ENCODE measurements at places on chromosomes 1 and 21.

- DNase-seq: no peak
Measured at GRCh38 chr1:101344745-101345144, 107.9 kb downstream of the S1PR1 start.

DNA sequence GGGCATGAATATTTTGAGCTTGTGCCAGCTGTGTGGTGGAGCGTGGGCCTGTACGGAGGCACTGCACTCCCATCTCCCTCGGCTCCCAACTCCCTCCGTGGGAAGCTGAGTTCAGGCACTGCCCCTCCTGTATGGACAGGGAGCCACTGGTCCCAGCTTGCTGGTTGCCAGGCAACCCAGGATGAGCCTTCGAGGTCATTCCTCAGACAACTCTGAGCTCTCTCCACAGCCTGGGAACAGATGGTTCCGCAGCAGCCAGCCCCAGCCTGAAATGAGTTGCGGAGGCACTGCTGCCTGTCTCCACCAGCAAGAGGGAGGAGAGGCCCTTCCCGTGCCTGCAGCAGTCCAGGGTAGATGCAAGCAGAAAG lies 58.4 kb upstream of the TENT5B start:
- no peak for DNase-seq

DNA sequence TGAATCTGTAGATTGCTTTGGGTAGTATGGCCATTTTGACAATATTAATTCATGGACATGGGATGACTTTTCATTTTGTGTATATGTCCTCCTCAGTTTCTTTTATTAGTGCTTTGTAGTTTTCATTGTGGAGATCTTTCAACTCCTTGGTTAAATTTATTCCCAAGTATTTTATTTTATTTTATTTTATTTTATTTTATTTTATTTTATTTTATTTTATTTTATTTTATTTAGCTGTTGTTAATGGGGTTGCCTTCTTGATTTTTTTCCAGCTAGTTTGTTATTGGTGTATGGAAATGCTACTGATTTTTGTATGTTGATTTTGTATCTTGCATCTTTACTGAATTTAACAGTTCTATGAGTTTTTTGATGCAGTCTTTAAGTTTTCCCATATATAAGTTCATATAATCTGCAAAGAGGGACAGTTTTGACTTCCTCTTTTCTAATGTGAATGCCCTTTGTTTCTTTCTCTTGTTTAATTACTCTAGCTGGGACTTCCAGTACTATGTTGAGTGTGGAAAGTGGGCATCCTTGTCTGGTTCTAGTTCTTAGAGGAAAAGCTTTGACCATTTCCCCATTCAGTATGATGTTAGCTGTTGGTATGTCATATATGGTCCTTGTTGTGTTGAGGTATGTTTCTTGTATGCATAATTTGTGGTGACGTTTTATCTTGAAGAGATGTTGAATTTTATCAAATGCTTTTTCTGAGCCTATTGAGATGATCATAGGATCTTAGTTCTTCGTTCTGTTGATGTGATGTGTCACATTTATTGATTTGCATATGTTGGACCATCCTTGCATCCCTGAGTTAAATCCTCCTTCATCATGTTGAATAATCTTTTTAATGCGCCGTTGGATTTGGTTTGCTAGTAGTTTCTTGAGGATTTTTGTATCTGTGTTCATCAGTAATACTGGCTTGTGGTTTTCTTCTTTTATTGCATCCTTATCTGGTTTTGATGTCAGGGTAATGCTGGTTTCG lies 14.3 kb downstream of the CEPT1 start:
- no peak for DNase-seq

GRCh38 chr1:199272628-199273086 lies 633.8 kb downstream of the PTPRC start:
- no peak for DNase-seq

DNA sequence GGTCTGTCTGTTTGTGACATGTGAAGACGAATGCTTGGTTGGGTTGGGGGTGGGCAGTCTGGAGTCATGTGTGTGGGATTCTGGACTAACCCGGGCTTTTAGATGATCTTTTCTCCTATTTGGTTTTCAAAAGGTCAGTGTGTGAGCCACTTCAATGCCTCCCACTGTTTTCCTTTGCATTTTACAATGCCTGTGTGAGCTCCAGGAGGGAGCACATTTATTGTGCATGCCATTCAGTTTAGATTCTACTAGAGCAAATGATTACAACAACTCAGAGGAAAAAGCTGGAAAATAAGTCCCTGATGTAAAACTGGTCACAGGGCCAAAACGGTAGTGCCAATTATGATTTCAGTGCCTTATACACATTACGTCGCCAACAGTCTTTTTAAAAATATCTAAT lies 90.9 kb downstream of the LYPLAL1 start:
- DNase-seq: no peak

GRCh38 chr21:42941696-42942085 lies 16.3 kb upstream of the ERVH48-1 start:
- no peak for DNase-seq

- no peak for DNase-seq
Measured at GRCh38 chr1:198639671-198640143, 867 bp downstream of the PTPRC start.

GRCh38 chr1:67192902-67193301 lies 26.6 kb downstream of the IL23R start:
- DNase-seq: no peak

- DNase-seq: no peak
Measured at GRCh38 chr21:25563361-25564116, 43.7 kb downstream of the MRPL39 start.

DNA sequence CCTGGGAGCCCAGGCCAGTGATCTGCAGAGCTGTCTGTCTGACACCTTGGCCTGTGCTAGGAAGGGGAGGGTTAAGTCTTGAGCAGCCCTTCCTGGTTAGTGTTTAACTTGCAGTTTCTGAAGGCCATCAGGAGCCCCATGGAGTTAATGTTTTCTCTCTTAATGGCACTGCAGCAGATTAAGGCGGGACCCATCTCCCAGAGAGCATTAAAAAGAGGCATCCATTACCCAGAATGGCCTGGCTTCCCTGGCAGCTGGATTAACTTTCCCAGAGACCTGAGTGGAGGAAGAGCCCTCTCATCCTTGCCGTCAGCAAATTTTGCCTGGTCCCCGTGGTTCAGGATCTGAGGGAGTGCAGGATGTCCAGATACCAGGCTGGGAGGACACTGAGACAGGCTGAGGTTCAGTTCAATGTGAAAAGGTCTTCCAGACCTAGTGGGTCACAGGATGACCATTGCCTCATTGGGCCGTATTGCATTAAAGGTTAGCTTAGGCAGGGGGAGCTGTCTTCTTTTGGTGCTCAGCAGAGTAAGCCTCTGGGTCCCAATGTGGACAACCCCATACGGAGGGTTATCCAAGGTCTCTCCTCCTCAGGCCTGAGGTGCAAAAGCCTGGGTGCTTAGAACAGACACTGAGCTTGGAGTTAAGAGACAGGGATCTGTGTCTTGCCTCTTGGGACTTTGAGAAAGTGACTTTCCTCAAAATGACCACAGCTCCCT lies 522.6 kb downstream of the PTPRU start:
- DNase-seq: no peak

DNA sequence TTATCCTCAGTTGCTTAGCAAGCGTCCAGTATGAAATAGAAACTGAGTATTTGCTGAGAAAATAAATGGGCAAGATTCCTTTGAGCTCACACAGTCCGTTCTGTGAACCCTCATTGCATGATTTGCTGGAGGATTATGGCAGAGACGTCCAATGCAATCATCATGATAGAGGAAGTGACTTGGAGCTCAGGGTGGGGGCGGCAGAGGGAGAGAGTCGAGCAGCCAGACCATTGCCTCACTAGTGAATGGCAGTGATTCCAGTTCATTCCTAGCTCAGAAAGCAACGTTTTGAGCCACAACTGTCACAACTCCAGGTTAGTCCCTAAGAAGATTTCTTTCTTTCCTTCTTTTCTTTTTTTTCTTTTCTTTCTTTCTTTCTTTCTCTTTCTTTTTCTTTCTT lies 27.5 kb upstream of the COL9A2 start:
- no peak for DNase-seq

DNA sequence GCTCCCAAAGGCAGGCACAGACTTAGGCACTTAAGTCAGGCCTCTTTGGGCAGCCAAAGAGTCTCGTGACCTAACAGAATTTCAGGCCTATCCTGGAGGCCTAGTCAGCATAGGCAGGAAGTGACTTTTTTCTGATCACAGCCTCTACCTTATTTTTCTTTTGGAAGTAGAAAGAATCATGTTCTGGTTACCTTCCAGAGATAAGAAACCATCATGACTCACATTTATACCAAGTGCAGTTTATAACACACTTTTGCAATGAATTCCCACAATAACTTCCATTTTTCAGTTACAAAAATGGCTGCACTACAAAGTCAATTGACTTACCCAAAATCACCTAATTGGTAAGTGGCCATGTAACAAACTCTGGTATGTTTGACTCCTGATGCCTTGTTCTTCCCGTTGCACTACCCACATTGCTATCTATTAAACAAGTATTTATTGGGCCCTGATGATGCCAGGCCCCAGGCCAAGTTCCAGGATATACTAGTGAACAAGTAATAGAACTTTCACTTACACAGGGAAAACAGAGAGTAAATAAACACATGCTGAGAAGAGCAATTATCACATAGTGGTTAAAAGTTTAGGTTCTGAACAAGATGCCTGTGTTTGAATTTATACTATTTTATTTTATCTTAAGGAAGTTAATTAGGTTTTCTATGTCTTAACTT lies 74.3 kb downstream of the SH3GLB1 start:
- DNase-seq: no peak

DNA sequence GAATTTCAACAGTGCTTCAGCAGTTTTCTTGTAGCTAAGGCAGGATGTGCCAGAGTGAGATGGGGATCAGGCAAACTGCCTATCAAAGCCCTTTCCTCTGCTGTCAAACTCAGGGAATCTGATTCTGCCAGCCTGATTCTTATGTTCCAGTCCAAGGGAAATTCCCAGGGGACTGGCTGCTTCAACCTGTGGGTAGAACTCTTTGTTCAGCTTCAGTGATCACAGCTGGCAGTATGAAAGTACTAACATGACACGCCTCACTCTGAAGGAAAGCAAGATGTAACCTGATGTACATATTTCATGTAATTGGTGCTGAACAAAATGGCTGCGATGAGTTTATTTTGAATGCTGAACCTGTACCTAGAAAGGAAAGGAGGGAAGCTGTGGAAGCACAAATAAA lies 40.1 kb upstream of the SLC5A9 start:
- no peak for DNase-seq

GRCh38 chr21:27513016-27513415 lies 546.1 kb upstream of the ADAMTS5 start:
- DNase-seq: no peak

GRCh38 chr1:213993929-213994328 lies 6.2 kb downstream of the PROX1 start:
- peak; percentile 23 for DNase-seq

GRCh38 chr1:158646465-158646864 lies 40.0 kb downstream of the SPTA1 start:
- no peak for DNase-seq

DNA sequence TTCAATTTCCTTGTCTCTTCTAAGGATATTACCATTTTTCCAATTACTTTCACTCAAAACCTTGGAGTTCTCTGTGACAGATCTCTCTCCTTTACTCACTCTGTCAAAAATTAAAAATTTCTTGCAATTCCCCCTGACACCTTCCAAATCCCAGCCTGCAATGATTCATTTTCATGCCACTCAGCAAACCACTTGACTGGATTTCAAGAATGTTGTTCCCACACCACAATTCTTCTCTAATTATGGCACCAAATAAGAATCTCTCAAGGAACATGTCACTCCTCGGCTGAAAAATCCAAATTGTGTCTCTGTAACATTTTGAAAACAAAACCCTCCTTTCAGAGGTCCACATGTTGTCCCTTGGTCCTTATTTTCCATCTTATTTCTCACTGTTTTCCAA lies 438.9 kb upstream of the ZP4 start:
- no peak for DNase-seq

DNA sequence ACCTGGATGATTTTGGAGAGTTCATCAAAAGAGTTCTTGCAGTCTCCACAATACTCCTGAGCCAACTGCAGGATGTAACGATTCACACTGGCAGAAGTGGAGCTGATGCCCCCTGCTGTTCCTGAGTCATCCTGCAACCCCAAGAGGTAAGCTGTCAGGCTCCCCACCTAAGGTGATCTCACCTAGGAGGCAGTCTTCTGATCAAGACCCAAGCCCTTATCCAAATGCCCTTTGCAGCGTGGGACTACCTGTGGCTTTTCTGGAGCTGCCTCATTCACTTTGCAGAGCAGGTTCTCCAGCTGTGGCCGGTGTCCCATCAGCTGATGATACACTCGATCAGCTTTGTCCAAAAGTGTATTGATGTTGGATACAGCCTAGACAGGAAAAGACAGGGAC lies 96.4 kb downstream of the UBR4 start:
- DNase-seq: no peak

DNA sequence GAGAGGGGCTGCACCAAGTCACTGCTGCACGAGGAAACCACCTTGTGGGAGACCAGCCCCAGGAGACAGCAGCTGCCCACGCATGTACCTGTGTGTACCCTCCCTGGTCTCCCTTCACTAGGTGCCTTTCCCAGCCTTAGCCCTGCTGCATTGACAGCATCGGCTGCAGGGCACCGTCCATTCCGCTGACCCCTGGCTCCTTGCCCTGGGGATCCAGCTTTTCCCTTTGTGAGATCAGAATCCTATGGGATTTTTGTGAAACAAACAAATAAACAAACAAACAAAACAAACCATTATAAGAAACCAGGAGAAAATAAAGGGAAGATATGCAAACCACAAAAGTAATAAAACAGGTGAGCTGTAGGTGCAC lies 2.1 kb downstream of the STUM start:
- DNase-seq: no peak

- DNase-seq: no peak
Measured at GRCh38 chr1:173392895-173393658, 84.1 kb upstream of the PRDX6 start.

Data from NCI-H1930 (cell line).